ENCODE measurements at places on chromosomes 2 and 18.

- DNase-seq: no peak
Measured at GRCh38 chr2:128638341-128639119, 319.9 kb upstream of the HS6ST1 start.

GRCh38 chr18:36543991-36544725 is 246.6 kb downstream of the FHOD3 start:
- DNase-seq: peak; percentile 25

- no peak for DNase-seq
Measured at GRCh38 chr2:111100765-111101162, 19.9 kb upstream of the BCL2L11 start.

DNA sequence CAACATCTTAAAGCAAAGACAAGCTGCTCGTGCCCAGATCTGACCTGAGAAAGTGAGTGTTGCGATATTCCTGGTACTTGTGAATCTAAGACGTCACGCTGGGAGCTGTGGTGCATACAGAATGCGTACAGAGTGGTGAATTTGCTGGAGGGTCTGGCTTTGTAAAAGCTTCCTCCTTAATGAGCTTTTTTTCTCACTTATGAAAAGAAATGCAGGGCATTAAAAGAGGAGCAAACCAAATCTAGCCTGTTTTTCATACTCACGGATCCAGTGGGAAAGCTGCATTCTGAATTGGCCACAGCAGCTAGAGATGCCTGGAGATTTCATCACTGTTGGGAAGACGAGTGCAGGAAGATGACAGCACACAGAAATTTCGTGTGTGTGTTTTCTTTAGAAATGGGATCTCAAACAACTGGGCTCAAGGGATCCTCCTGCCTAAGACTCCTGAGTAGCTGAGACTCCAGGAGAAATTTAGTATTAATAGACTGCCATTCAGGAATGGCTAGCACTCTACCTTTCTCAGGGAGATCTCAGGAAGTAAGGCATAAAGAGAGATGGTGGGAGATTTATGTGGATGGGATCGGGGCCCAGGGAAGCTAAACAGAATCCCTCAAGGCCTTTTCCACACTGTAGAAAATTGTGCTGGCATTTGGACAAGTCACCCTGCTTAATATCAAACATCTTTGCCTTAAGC is 181.3 kb downstream of the ALPK2 start:
- no peak for DNase-seq

GRCh38 chr2:186848873-186849578 is at the start of gene ZSWIM2:
Gene ZSWIM2, minus strand, starts transcription at chr2:186849170. Its CDS starts 40 bp downstream, at chr2:186849130.
- DNase-seq: peak; percentile 75

- DNase-seq: no peak
Measured at GRCh38 chr2:66813976-66814375, 379.1 kb downstream of the MEIS1 start.

DNA sequence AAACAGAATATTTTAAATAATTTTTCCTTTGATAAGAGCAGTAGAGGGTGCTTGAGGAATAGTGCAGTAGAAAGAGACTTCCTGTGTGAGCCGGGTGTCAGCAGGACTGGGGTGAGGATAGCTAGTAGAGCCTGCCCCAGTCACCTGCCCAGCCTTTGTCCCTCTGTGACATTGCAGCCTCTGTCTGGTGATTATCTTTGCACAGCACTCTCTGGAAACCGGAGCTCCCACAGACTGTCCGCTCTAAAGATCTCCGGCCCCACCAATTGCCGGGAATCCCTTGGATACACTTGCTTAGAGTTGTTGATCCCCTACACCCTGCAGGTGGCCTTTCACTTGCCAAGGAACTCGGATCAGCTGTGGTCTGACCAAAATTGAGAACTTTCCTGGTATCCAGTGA is 1081.3 kb upstream of the TMEFF2 start:
- no peak for DNase-seq

- no peak for DNase-seq
Measured at GRCh38 chr2:125711075-125711474, 944.9 kb upstream of the GYPC start.

GRCh38 chr2:65165558-65165957 is 35.7 kb upstream of the RAB1A start:
- no peak for DNase-seq

DNA sequence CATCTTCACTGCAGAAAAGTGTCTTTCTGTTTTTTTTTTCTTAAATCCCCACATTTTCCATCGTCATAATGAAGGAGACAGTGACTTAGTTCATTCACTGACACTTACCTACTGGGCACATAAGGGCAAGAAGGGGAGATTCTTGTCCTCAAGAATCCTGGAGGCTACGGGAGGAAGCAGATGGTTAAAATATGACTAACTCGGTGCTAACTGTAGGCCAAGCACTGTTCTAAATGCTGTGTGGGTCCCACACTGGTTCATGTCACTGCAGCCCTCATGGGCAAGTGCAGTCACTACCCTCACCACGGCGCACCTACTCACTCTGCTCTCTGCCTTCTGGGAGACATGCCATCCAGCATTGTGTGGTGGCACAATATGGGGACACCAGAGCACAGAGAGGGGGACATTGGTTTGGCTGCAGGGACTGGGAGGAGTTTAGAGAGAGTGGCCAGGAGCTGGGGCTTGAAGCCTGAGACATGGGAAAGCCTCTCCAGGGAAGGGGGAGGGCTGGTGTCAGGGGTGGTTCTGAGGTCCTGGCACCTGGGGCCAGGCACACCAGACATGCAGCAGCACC is 305.2 kb downstream of the MYCN start:
- no peak for DNase-seq

- no peak for DNase-seq
Measured at GRCh38 chr2:207154556-207155510, 10.9 kb downstream of the KLF7 start.

DNA sequence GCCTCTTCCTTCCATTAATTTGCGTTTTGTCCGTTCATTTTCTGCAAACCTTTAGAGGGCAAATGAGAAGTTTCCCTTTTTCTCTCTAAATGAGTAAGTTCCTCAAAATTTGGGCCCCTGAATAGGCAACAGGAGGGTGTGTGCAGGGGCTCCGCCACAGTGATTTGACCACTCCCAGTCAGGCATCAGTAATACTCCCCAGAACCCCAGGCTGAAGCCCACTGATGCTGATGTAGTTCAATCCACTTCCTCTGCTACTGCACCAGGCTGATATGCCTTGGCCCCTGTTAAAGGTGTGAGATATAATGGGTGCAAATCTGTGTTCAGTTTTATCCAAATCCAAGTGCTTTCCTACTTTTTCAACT is 1150.0 kb downstream of the RPIA start:
- DNase-seq: no peak

- no peak for DNase-seq
Measured at GRCh38 chr18:39655341-39655740, 2089.7 kb upstream of the CELF4 start.

DNA sequence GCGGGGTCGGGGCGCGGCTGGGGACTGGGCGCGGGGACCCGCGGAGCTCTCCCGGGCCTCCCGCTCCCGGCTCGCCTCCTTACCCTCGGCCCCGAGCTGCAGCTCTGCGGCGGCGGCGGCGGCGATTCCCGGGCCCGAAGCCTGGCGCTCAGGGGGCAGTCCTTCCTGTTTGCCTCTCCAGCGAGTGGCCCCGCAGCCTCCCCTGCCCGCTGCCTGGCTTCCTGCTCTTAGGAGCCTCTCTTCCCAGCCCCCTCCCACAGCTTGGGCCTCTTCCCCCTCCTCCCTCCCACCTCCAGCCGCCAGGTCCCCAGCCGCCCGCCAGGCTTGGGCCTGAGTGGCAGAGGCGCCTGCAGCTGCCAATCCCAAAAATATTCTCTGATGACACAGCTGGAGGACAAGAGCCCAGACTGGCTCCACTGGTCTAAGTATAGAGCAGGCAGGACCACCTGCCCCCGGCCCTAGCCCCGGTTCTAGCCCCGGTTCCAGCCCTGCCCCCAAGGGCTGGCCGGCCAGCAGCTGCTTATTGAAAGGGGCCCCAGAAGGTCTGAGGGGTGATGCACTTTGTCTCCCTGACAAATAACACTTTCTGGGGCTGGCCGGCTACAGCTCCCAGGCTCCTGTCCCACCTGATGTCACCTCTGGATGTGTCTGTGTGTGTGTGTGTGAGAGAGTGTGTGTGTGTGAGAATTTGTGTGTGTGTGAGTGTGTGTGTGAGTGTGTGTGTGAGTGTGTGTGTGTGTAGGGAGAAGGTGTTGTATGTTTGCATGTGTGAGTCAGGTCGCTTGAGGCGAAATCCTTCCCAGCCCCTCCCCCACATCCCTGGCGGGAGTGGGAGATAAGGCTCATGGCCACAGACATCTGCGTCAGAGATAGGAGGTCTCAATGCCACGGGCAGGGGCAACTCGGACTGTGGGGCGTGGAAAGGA is at the start of gene OBSL1:
Gene OBSL1 (minus strand): TSS at position 229 of the 926 bp plus-strand sequence. CDS start 307 bp downstream, outside the sequence.
- peak; percentile 78 for DNase-seq

- DNase-seq: no peak
Measured at GRCh38 chr18:48049757-48050156, 119.3 kb upstream of the SMAD2 start.

- DNase-seq: no peak
Measured at GRCh38 chr2:74850496-74851190, 16.7 kb downstream of the HK2 start.

- no peak for DNase-seq
Measured at GRCh38 chr2:1606046-1606400, 138.3 kb downstream of the PXDN start.
